Peyer's patch (tissue), 4 donors: ENCODE measurements at places on chromosomes 3 and 15. TPM values are rescaled to one million over a fixed set of nuclear protein-coding genes. Genes with fewer than 3 reads are reported as not detected.

COL8A1 gene
- total RNA-seq = 5.3 TPM

SCAMP5 gene
- total RNA-seq = 42.3 TPM

- H3K27me3 ChIP-seq = no peaks in the 10 kb centered on the region
- H3K4me1 ChIP-seq = no peaks in the 10 kb centered on the region
- no peak overlapping the region for H3K4me3 ChIP-seq
- DNase-seq = no peak
- H3K36me3 ChIP-seq = no peaks in the 10 kb centered on the region
Observed at GRCh38 chr3:172702256-172702655, 8.6 kb downstream of the NCEH1 start.

DNA sequence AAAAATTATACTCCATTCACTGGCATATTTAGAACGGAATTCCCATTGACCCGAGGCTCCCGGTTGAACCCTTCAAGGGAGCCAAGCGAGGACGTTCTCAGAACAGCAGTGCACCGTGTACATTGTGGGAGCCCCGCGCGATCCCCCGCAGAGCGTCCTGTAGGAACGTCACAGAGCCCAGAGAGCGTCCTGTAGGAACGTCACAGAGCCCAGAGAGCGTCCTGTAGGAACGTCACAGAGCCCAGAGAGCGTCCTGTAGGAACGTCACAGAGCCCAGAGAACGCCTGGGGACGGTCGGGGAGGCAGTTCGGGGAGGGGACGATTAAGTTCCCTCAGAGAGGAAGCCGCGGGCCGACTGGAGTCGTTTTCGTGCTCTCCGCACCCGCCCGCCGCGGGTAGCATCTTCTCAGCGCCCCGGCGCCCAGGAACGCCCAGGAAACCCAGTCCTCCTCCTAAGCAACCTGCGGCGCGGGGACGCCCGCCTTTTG lies 506 bp upstream of the ATP1B3 start:
- H3K27ac ChIP-seq = peak overlapping the region; percentile 92
- H3K4me3 ChIP-seq = peak overlapping the region; percentile 98

DNA sequence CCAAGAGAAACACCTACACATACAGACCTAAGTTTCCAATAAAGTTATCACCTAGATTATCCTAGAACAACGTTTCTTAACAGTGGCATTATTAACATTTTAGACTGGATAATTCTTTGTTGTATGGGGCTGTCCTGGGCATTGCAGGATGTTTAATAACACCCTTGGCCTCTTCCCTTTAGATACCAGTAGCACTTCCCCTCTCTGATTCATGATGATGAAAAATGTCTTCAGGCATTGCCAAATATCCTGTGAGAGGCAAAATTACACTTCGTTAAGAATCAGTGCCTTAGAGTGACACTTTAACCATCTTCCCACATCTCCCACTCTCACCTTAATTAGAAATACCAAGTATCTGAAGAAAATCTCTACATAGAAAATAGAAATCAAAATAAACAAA lies 352.6 kb downstream of the CGGBP1 start:
- H3K27me3 ChIP-seq = no peaks in the 10 kb centered on the region
- no peaks in the 10 kb centered on the region for H3K4me1 ChIP-seq
- no peak overlapping the region for H3K4me3 ChIP-seq
- H3K36me3 ChIP-seq = no peaks in the 10 kb centered on the region

DNA sequence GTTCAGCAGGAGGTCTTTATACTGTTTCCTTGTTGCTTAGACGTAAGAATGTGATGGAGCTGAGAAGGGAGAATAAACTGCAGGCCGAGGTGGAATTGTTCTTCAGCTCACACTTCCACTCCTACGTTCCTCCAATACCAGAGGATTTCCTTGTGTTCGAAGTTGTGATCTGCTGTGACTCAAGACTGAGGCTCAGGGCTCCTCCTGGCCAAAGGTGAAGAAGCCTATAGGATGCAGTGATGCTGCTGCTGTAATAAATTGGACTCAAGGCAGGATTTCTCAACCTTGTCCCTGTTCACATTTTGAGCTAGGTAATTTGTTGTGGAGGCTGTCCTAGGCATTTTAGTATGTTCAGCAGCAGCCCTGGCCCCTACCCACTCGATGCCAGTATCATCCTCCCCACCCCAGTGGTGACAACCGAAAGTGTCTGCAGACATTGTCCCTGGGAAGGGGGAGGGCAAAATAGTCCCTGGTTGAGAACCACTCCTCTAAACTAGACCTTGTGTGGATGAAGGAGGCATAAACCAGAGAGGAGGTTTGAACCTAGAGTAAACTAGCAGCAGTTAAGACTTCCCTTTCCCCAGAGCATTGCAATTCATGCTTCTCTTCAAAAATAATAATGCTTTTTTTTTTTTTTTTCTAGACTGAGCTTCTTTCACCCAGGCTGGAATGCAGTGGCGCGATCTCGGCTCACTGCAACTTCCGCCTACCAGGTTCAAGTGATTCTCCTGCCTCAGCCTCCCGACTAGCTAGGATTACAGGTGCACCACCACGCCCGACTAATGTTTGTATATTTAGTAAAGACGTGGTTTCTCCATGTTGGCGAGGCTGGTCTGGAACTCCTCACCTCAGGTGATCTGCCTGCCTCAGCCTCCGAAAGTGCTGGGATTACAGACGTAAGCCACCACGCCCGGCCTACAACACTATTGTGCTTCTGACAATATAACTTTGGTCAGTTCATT lies 11.1 kb downstream of the RAP2B start:
- no peak overlapping the region for H3K4me3 ChIP-seq
- DNase-seq = no peak
- no peaks in the 10 kb centered on the region for H3K27me3 ChIP-seq
- H3K4me1 ChIP-seq = no peaks in the 10 kb centered on the region
